ENCODE measurements at places on chromosomes 3 and 15.

DNA sequence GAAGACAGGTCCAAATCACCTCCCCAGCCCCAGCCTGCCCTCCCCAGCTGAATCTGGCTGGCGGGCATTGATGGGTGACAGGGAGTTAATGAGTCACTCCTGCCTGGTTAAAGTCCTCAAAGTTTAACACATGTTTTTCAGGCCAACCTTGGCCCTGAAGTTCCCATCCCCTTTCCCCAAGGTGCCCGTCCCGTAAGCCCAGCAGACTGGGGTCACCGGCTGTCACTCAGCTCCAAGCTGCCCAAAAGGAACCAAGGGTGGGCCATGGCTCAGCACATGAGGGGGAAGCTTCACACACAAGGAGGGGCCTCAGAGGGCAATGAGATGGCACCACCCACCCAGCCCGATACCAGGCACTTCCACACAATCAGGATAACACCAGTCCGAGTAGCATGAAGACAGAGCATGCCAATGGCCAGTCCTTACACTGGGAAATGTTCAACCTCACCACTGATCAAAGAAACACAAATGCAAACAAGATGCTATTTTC, 10.2 kb upstream of the KLF15 start:
- DNase-seq: no peak

- peak; percentile 34 for DNase-seq
These were observed 43.9 kb downstream of the P3H2 start for GRCh38 chr3:190076601-190077394.

GRCh38 chr3:179603831-179604230, 607 bp downstream of the MRPL47 start:
- DNase-seq: no peak

DNA sequence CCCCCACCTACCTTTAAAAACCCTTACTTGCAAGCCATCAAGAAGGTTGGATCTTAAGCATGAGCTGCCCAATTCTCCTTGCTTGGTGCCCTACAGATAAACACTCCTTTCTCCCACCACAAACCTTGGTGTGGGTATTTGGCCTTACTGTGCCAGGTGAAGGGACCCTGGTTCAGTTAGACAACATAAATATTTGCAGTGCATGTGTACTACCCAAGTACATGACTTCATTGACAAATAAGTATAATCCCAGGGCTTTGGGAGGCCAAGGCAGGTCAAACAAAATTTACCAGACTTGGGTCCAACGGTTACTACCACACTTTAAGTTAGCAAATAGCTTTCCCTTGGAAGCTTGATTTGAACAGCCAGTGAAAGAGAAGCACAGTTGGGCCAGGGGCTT, 9.3 kb upstream of the CNOT10 start:
- no peak for DNase-seq

DNA sequence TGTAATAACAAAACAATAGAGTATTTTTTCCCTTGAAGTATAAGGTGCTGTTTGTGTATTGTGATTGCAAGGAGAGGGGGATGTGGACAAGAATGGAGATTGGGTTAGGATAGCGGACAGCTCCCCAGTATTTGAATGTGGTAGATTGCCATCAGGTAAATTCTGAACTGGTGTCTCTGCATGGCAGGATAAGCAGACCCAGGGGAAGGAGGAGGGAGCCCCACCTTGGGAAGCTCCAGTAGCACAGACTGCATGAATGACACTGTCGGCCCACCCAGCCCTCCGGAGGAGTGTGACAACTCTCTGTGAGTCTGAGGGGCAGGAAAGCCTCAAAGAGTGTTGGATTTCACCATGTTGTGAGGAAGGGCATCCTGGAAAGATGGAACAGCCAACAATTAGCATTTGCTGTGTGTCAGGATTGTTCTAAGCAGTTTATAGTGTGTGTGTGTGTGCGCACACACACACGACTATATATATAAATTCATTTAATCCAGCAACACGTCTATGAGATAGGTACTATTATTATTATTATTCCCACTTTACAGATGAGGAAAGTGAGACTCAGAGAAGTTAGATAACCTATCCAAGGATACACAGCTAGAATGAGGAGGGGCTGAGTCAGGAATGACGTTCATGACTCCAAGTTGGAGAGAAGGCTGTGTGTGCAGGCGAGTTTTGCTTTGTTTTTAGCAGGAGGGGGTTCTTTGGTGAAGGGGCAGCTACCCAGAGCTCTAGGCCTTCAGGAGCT, 63.4 kb upstream of the LCTL start:
- DNase-seq: no peak
